ENCODE measurements at places on chromosomes 12 and 14.

GRCh38 chr12:12784911-12785814 is at the start of gene APOLD1:
TSS of gene APOLD1 (plus strand) at chr12:12785659. CDS start at chr12:12785692, 33 bp downstream.
- DNase-seq: no peak

DNA sequence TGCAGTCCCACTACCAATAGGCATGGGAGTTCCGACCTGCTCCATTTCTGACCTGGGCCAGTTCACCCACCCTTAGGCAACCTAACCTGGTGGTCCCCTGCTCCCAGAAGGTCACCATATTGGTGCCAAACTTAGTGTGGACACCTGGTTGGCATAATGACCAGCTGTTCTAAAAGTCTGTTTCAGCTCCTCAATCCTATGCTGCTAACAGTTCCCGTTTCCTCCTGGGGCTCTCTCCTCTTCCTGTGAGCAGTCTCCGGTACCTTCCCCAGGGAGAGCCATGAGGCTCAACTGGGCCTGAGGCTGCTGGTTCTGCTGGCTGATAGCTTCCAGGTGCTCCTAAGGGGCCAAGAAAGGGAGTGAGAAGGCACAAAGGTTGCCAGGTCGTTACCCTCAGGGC is 15.9 kb upstream of the BLTP3B start:
- DNase-seq: no peak

GRCh38 chr14:33700052-33700451 is 250.8 kb downstream of the EGLN3 start:
- no peak for DNase-seq

- no peak for DNase-seq
Observed at GRCh38 chr14:83827383-83827782, 1702.6 kb upstream of the FLRT2 start.

DNA sequence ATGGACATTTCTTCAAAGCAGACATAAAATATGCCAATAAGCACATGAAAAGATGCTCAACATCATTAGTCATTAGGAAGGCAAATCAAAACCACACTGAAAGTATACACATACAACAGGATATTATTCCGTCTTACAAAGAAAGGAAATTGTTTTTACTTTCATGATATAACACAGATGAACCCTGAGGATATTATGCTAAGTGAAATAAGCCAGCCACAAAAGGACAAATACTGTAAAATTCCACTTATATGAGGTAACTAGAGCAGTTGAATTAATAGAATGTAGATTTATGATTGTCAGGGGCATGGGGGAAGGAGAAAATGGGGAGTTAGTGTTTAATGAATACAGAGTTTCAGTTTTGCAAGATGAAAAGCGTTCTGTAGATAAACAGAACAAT is 4.2 kb downstream of the ACYP1 start:
- no peak for DNase-seq

DNA sequence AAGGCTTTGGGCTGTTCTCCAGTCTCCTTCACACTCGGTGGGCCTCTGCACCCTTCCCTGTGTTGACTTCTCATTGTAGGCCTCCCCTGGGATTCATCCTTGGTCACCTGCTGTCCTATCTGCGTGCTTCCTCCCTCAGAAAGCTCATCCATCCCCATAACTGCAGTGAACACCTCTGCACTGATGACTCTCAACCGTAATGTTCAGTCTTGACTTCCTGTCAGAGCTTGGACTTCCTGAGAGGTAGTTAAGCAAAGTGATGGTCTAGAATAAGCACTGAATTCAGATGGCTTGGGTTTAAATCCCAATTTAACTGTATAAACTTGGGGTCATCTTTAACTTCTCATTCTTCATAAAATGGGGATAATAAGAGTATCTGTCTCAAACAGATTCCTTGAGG is 13.6 kb upstream of the MDM1 start:
- DNase-seq: no peak
